ENCODE measurements at places on chromosomes 3 and 15.

DNA sequence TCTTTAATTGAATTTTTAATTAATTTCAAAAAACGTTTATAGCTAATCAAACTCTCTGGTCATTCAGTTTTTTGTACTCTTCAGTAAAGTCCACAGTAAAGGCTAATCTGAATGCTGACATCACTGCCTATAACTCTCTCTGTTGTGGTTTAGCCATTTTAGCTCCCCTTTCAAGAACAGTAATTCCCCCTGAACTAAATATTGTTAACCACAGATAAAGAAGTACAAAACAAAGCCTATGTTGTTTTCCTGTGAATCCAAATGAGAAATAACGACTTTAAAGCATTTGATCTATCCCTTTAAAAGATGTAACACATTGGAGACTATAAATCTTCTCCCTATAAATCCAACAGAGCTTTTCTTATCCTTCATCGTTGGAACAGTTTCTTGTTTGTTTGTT is 94.2 kb downstream of the ZBTB20 start:
- DNase-seq: no peak

DNA sequence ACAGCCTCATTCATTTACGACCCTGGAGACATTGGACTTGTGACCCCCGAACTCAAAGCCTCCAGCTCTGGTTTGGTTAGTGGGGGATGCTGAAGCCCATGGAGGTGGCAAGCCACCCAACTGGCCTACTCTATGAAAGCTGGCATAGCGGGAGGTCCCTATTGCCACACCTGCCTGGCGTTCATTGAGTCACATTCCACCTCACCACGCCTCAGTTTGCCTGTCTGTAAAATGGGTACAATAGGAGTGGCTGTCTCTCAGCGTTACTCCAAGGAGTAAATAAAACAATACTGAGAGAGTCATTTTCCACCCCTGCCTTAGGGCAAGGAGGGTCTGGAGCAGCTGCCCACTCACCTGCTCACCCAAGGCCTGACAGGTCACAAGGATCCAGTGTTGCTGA is 60.2 kb downstream of the NUP210 start:
- no peak for DNase-seq

- DNase-seq: no peak
Measured at GRCh38 chr3:22296601-22297000, 545.6 kb upstream of the ZNF385D start.

- no peak for DNase-seq
Measured at GRCh38 chr15:77333166-77333565, 86.7 kb downstream of the PEAK1 start.

GRCh38 chr15:63655683-63656372 is 58.6 kb downstream of the FBXL22 start:
- DNase-seq: no peak

DNA sequence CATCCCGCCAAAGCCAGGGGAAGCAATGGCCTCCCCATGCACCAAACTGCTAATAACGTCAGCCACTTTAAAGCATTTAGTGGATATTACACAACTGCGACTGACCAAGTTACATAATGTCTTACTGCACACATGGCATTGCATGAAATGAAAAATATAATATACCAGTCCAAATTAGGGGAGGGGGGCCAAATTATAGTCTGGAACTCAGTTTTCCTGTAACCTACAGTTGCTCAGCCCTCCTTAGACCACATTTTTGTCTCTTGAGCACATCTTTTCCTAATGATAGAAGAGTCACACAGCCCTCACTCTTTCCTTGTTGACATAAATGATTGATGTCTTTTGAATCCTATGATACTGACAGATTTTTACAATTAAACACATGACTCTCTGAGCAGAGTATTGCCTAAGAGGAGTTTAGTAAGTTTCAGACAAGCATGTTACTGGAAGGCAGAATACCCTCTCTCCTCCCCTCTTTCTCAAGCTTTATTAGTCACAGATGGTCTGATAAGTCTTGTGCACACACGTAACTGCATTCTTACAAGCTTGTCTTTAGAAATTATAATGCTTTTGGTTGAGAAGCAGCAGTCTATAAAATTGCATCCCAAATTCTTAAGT is 1.1 kb upstream of the PLD1 start:
- peak; percentile 79 for DNase-seq

GRCh38 chr15:82177291-82178010 is 85.1 kb downstream of the EFL1 start:
- DNase-seq: peak; percentile 2

DNA sequence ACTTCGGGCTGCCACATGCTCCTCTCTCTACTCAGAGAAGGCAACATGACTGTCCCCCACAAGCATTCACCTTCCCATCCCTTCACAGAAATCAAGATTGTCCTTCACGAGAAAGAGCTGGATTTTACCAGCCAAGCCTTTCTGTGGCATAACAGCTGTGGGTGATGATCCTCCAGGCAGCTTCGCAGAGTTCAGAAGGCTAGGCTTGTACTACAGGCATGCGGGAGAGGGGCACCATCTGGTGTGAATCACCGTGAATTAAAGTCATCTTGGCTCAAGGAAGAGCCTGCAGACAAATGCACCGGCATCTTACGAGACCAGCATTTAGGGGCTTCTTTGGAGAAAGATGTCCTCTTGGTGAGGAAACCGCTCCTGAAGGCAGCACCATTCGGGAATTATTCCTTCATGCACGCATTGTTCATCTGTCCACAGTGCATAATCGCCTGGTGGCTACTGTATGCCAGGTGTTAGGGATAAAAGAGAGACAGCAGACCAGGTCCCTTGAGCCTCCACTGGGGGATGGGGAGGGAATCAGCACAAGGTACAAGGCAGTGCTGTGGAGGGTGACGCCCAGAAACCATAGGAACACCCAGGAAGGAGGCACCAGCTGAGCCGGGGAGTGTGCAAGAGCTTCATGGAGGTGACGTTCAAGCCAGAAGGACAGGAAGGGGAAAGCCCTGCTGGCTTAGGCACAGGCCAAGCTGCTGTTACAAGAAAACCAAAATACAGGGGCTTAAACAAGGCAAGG is 108.6 kb downstream of the TMEM266 start:
- no peak for DNase-seq

- no peak for DNase-seq
Measured at GRCh38 chr3:30518181-30518864, 88.1 kb upstream of the TGFBR2 start.

DNA sequence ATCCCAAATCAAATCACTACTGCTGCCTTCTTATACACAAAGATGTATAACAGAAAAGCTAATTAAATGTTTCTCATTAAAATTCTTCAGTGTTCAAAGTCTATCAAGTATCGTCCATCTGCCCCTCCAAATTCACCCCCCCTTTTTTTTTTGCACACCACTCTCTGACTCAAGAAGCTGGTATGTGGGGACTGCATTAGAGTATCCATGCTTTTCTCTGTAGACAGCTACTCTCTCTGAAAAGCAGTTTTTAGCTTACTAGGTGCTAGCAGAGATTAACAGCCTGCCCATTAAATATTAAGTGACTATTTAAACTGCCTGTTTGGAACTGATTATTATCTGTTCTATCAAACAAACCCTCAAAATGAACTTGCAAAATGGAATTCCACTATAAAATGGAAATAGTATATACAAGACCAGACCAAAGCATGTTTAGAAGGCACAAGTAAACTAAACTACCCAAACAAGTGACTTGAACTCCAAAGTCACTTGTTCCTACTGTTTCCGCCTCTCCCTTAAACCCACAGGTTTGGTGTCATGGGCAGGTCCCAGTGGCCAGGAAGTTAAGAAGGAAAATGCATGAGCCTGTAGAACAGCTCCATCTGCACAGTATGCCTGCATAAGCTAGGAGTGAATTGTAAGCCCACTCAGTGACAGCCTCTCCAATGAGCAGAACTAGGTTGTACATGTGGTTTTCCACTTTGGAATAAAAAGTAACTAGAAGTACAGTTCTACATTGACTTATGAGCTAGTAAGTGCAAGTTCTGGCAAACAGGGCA is 32.5 kb downstream of the GBE1 start:
- no peak for DNase-seq

- DNase-seq: peak; percentile 67
Measured at GRCh38 chr3:45163481-45163880, 17.3 kb upstream of the CDCP1 start.

Data from CD14-positive monocyte (primary cell).